ENCODE measurements at places on chromosomes 7 and 10. TPM values are rescaled to one million over a fixed set of nuclear protein-coding genes. Genes with fewer than 3 reads are reported as not detected.

- H3K27ac ChIP-seq = no peak overlapping the region
- H3K4me1 ChIP-seq = no peaks in the 10 kb centered on the region
- H3K4me3 ChIP-seq = no peak overlapping the region
- H3K27me3 ChIP-seq = peaks cover 36% of the 10 kb centered on the region
These were observed 136.8 kb upstream of the PDE1C start for GRCh38 chr7:32206987-32207386.

- H3K27me3 ChIP-seq = peaks cover 11% of the 10 kb centered on the region
- DNase-seq = no peak
- no peak overlapping the region for H3K27ac ChIP-seq
- no peak overlapping the region for H3K4me3 ChIP-seq
- no peaks in the 10 kb centered on the region for H3K4me1 ChIP-seq
These were observed 4.5 kb downstream of the ZPBP start for GRCh38 chr7:50088463-50089129.

- peaks cover 43% of the 10 kb centered on the region for H3K27me3 ChIP-seq
- H3K27ac ChIP-seq = no peak overlapping the region
- no peaks in the 10 kb centered on the region for H3K4me1 ChIP-seq
- no peak overlapping the region for H3K4me3 ChIP-seq
These were observed 91.0 kb downstream of the PTPRE start for GRCh38 chr10:127997937-127998336.

DNA sequence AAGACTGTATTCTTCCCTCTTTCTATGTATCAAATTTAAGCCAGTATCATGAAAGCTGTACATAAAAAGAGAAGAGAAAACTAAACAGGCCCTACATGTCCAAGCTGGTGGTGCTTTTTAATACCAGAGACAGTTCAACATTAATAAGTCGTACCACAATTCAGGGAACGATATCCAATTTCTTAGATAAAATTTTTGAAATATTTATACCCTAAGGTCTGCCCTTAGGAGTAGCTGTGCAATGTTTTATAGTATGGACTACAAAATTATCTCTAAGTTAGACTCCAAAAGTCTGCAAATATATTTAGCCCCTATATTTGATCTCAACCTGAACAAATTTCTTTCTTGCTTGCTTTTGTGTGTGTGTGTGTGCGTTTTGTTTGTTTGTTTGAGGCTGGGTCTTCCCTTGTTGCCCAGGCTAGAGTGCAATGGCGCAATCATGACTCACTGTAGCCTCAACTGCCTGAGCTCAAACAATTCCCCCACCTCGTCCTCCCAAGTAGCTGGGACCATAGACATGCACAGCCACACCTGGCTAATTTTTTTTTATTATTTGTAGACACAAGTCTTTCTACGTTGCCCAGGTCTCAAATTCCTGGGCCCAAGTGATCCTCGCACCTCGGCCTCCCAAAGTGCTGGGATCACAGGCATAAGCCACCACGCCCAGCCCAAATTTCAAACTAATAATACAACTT is 13.2 kb downstream of the ARHGAP19 start:
- H3K27ac ChIP-seq = peak overlapping the region; percentile 84
- no peaks in the 10 kb centered on the region for H3K27me3 ChIP-seq

The SH2D4B gene
- total RNA-seq = 0.12 TPM

The CFAP58 gene
- total RNA-seq = 0.29 TPM

All from progenitor cell of endocrine pancreas (in vitro differentiated cells).